ENCODE measurements at places on chromosomes 2 and 18.

DNA sequence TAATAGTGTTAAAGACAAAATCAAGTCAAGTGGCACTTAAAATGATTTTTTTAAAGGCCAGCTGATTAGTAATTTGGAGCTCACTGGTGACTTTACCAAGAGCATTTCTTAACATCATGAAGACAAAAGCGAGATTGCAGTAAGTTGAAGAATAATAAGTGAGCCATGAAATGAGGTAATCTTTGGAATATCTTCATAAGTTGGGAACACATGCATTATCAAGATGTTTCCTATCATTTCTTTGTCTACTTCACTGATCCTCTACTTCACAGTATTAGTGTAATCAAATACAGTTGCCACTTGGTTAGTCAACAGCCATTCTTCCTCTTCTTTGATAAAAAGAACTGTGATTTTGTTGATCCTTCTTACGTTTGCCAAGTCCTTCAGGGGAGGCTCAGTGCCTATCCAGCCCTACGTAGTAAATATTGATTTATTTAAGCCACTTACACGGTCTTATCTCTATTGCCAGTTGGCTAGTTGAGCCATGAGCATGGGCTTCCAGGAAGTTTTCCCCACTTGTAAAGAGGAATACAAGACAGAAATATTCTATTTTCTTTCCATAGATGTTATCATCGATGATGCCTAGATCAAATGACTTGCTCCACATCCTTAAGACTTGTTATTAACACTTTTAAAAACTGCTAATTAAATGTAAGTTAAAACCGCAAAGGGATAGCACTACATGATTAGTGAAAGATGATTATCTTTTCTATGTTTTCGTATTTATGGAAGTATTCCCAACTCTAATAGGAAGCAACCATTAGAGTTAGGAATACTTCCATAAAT is 46.1 kb downstream of the YES1 start:
- DNase-seq = no peak

GRCh38 chr18:7233134-7233810 is 2.4 kb downstream of the LRRC30 start:
- DNase-seq = no peak

DNA sequence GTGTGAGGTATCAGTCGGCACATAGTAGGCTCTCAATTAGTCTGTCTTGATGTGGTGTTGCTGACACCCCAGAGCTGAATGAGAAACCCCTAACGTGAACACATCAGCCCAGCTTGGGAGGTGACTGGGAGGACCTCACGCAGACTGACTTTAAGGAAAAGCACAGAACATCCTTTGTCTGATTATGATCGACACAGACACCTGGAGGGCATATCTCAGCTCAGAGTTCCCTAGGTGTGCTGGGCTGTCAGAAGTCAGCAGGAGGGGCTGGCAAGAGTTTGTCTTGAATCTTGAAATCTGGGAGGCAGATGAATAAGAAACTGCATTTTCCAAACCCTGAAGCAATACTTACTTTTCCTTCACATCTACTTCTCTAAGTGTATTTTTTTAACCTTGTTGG is 16.8 kb upstream of the MYCN start:
- no peak for DNase-seq

DNA sequence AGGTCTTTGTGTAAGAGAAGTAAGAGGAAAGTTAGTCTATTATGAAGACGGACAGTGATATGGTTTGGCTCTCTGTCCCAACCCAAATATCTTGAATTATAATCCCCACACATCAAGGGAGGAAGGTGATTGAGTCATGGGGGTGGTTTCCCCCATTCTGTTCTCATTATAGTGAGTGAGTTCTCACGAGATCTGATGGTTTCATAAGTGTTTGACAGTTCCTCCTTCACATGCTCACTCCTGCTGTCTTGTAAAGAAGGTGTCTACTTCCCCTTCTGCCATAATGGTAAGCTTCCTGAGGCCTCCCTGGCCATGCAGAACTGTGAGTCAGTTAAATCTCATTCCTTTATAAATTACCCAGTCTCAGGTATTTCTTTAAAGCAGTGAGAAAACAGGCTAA is 67.6 kb downstream of the NEURL3 start:
- no peak for DNase-seq
